ENCODE measurements at places on chromosomes 12 and 14. TPM values are rescaled to one million over a fixed set of nuclear protein-coding genes. Genes with fewer than 3 reads are reported as not detected.

GRCh38 chr14:104876251-104876699 is 11.2 kb downstream of the CEP170B start:
- H3K4me3 ChIP-seq = no peak overlapping the region
- H3K4me1 ChIP-seq = no peaks in the 10 kb centered on the region
- 0 out of 2 replicates have a peak, but pooled peaks cover 2% of the 10 kb centered on the region for H3K36me3 ChIP-seq
- no peak overlapping the region for H3K27ac ChIP-seq
- peak; percentile 60 for DNase-seq
- H3K27me3 ChIP-seq = no peaks in the 10 kb centered on the region

DNA sequence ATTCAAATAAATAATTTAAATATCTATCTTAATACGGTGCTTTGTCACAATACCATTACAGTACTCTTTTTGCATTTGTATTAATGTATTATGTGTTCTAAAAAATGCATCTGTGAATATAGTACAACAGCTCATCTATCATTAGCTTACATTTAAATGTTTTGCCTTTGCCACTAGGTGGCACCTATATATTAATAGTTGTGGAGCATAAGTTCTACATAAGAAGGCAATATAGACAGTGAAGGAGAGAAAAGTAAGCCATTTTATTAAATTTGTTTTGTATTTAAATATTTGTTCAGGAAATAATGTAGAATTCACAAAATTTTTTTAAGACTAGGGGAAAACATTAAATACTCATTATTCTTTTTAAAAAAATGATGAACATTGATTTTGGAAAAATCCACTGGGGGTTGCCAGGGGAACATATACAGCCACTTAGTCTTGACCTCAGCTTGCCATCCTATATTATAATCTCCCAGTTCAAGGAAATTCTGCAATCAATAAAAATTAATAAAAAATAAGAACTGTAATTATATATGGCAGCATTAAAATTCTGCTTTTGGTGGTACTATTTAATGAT is 9.8 kb downstream of the CCER1 start:
- H3K4me3 ChIP-seq = no peak overlapping the region
- no peaks in the 10 kb centered on the region for H3K4me1 ChIP-seq
- no peaks in the 10 kb centered on the region for H3K27me3 ChIP-seq

DNA sequence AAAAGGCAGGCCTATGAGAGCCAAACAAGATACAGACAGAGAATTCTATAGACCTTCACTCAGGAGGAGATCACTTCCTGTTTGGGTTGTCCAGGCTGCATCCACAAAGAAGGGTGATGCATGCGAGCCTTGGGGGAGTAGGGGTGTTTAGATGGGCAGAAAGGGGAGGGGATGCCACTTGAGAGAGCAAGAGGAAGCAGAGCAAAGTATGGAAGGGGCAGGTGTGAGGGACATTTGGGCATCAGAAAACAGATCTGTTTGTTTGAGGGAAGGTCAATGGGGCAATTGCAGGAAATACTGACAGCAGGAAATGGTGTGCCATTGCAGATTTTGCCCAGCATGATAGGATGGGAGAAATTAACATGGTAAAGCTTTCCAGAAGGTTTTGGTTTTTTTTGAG is 146.4 kb upstream of the FOXN3 start:
- H3K36me3 ChIP-seq = no peaks in the 10 kb centered on the region
- H3K4me3 ChIP-seq = no peak overlapping the region
- H3K27ac ChIP-seq = no peak overlapping the region
- H3K27me3 ChIP-seq = no peaks in the 10 kb centered on the region
- no peaks in the 10 kb centered on the region for H3K4me1 ChIP-seq
- DNase-seq = no peak

The C12orf60 gene
- total RNA-seq = 0.47 TPM

The JAG2 gene
- total RNA-seq = 57.1 TPM

The PACS2 gene
- 62.0 TPM for total RNA-seq
